ENCODE measurements at places on chromosomes 5 and 9.
A peak's percentile ranks its signal among the peaks of the same experiment; 100 is the strongest.

GRCh38 chr5:168882283-168882682, 303.1 kb upstream of the PANK3 start:
- DNase-seq: no peak

GRCh38 chr5:18314192-18314778, 680.0 kb downstream of the TAF11L14 start:
- DNase-seq: peak; percentile 22

DNA sequence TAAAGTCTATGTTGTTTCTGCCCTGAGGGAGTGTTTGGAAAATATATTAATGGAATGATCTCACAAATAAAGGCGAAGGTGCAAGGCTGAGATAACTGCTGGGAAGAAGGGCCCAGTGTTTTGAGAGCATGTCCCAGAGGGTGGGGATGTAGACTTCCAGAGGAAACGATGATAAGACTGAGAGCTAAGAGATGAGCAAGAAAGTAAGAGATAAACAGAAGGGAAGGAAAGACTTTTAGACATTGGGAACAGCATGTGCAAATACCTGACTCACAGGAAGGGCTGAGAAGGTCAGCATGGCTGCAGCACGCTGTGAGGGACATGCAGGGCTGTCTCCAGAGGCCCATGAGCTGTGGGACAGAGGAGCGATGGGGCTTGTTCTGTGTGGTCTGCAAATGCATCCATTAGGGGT, 19.9 kb upstream of the ADRB2 start:
- DNase-seq: no peak

GRCh38 chr5:65066387-65067146, 297.8 kb downstream of the CWC27 start:
- DNase-seq: no peak

DNA sequence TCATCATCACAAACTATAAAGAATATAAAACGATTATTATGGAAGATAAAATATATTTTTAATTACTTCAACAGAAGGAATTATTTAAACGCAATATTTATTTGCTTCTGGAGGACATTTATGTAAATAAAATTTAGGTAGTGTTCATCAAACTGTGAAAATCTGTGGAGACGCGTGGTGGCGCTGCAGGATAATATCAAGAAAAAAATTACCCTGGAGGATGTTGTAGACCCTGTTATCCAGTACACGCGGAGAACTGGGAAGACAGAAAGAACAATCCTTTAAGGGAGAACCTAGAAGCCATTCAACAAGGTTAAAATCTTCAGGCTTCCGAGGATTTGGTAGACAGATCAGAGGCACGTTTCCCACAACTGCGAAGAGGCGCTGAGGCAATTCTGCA, at the start of gene PCDHB12:
TSS of gene PCDHB12 (plus strand) at position 242 of the 400 bp plus-strand sequence. CDS start 189 bp downstream, outside the sequence.
- no peak for DNase-seq

DNA sequence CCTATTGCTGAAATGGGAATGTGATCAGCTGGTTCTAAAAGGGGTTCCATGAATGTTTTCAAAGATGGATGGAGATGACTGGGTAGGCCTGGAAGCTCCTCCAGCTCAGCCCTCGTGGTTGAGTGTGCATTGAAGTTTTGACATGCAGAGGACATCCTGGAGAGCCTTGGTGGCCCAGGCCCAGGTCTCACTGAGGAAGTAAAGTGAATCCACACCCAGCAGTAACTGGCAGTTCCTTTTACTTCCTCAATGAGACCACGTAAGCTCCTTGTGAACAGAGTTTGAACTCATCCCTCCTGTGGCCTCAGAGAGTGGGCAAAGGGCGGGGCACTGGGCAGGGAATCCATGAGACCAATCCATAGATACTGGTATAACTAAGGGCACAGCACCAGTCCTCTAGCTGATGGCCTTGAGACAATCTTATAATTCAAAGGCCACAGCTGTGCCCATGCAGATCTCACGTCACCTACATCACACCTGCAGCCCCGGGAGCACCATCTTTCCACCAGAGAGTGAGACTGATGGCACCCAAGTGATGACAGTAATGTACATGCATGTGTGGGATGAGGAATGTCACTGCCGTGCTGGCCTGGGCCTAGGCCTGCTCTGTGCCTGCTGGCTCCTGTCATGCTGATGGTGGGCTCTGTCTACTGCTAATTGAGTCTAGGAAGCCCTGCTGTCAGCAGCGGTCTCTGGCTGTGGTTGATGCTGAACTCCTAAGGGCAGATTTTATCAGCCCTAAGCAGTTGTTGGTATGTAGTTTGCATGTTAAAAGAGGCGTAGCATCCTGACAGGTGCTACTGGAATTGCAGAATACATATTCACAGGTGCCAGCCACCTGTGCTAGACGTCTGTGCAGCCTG, 257.8 kb downstream of the FSTL4 start:
- DNase-seq: no peak

DNA sequence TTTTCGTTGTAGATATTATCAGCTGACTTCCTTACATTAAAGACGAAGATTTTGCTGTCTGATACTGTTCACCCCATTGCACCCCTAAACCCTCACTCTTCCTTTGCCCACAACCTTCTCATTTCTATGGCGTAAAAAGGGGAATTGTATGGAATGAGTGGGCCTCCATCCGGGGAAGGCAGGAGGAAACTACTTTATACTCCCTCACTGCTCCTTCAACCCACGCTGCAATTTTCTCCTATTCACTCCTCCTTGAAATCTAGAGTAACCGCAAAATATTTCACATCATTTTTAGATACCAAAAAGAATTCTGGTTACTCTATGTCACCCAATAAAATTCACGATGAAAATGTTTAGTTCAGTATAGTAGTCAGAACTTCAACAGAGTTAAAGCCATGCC, 330.8 kb downstream of the DIRAS2 start:
- no peak for DNase-seq

- DNase-seq: no peak
These were observed 209.6 kb upstream of the PANK3 start for GRCh38 chr5:168788786-168789185.

DNA sequence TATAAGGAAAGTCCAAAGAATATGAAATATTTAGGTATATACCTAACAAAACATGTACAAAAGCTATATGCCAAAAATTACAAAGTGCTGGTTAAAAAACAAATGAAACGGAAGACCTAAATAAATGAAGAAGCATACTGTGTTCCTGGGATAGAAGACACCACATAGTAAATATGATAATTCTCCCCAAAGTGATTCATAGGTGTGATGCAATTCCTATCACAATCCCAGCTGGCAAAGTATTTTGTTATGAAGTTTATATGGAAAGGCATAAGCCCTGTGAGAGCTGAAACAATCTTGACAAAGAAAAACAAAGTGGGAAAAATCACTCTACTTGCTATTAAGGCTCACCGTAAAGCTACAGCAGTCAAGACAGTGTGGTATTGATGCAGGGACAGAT, 2.6 kb upstream of the SMIM23 start:
- DNase-seq: no peak

- peak; percentile 47 for DNase-seq
These were observed 439.3 kb downstream of the DTWD2 start for GRCh38 chr5:118548761-118549720.

DNA sequence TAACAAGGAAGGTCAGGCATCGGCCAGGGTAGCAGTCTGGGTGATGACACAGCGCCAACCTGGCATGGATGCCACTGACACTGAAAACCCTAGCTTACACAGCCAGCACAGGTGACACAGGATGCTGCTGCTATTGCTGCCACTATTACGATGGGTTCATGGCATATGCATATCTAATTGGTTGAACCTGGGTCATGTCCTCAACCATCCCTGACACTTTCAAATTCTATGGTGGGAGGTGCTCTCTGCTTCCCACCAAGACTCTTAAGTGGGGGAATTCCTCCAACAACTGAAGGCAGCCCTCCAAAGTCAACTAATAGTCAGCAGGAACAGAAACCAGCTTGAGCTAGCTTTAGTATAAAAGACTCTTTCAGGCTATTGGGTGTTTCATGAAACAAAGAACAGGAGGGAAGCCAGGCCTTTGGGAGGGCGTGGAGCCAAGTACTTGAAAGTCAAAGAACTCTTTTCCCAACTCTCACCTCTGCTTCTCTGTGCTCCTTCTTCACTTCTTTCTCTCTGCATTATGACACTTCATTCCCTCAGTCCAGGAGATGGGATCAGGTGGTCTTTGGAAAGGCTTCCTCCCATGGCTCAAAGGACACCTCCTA, 21.3 kb downstream of the PTTG1 start:
- no peak for DNase-seq

DNA sequence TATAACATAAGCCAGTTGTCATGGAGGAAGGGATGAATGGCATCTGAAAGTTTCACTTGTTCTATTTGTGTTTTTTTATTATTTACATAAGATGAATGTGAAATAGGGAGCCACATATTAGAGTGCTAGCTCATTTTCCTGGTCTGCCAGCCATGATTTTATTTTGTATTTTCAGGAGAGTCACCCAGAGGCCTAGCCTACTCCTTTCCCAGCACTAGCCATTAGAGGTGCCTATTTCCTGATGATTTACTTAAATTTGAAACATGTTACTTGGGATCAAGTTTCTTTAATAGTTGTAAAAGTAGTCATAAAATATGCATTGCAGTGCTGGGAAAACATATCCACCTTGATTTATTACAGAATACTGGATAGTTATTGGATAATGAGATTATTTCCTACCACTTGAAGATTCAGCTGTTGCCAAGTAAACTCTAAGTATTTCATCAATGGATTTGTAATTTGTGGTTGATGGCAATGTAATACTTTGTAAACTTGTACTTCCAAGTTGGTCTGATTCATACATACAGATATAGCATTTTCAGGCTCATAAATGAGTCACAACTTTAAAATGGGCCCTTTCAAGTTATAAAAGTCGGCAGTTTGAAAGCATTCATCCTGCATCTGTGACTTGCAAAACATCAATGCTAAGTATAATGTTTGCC, 50.8 kb downstream of the KCNN2 start:
- peak; percentile 76 for DNase-seq

GRCh38 chr5:178630475-178630930, 3.7 kb upstream of the CLK4 start:
- DNase-seq: no peak

- no peak for DNase-seq
These were observed 33.7 kb upstream of the CSF1R start for GRCh38 chr5:150120062-150120441.

- no peak for DNase-seq
These were observed 467 bp upstream of the SMIM32 start for GRCh38 chr5:136193322-136193935.

DNA sequence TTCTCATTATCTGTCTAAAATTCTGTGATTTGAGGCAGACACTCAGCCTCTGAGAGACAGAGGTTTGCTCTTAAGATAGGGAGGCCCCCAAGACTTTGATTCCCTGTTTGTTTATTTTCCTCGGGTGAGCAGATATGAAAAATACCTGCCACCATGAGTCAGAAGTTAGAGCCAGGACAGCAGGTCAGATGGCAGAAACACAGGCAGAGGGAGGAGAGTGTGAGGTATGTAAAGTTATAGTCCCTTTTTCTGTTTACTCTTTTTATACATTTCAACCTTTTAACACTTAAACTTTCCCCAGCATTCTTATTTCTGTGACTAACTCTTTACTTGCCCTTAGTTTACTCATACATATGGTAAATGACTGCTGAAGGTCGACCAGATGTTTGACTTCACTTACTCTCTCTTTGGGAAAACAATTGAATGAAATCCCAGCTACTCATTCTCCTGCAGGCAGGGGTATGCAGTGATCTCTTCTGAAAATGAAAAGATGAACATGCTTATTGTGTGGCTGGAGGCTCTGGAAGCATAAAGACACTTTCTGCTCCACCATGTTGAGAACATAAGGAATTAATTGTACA, 383.8 kb downstream of the NTRK2 start:
- no peak for DNase-seq

- DNase-seq: no peak
These were observed 37.8 kb upstream of the SPDL1 start for GRCh38 chr5:169545762-169546161.

DNA sequence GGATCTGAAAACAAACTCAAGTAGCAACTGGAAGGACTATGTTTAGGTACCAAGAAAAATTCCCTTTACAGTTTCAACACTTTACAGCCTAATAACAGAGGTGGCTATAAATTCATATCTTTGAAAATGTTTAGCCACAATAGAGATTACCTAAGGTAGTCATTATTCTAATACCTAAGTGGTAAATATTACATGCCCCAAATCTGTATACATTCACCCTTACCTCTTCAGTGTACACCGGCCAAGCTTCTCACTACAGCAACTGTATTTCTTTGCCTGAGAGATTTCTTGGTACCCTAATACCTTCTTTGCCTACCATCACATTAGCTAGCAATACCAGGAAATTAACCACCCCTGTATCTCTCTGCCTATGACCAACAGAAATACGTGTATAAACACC, 154.0 kb downstream of the RFX3 start:
- DNase-seq: no peak

DNA sequence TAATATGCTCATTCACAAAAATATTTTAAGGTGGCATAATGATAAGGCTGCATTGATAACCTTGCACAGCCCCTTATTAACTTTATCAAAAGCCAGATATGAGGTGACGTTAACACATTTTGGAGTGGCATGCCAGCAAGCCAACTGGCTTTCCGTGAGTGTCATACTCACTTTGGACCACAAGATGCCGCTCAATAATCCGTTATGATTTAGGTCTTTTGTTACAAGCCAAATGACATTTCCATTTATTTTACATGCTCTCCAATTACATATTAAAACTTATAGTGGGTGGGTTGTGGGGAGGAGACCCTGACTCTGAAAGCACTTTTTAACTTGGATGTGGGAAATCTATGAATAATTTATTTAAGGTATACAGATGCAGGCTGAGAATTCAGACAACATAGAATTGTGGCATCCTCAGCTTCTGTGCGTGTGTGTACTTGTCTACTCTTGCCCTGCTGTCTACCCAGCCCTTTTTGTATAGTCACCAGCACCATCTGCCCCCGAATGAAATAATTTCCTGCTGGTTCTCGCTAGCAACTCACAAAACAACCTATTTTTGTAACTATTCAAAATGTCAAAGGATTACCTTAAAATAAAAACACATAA, 305.1 kb downstream of the PSAT1 start:
- DNase-seq: no peak

- DNase-seq: no peak
These were observed 47.5 kb downstream of the SAXO1 start for GRCh38 chr9:18985464-18985951.

DNA sequence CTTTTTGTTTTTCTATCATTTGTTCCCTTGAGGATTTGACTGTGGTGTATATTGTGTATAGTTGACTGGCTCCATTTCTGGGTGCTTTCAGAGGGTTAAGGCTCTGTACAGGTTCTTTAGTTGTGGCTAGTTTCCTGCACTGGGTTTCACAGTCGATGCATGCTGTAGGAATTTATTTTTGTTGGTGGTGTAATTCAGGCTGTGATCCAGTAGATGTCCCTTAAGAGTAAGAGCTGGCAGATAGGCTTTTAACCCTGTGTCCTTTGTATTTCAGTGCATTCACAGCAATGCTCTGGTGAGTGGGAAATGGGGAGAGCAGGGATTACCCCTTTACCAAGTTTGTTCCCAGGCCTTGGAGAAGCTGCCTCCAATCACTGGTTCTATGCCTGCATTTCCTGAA, 112.9 kb downstream of the SPATA31D1 start:
- no peak for DNase-seq

GRCh38 chr5:22998774-22999173, 145.6 kb upstream of the CDH12 start:
- DNase-seq: no peak
